ENCODE measurements at places on chromosomes 2 and 18.

GRCh38 chr2:218980735-218981389 lies 4.1 kb downstream of the FEV start:
- DNase-seq: no peak

GRCh38 chr2:98507891-98508708 lies 63.4 kb downstream of the INPP4A start:
- no peak for DNase-seq

- no peak for DNase-seq
Observed at GRCh38 chr2:238486123-238486848, 59.6 kb downstream of the ASB1 start.

DNA sequence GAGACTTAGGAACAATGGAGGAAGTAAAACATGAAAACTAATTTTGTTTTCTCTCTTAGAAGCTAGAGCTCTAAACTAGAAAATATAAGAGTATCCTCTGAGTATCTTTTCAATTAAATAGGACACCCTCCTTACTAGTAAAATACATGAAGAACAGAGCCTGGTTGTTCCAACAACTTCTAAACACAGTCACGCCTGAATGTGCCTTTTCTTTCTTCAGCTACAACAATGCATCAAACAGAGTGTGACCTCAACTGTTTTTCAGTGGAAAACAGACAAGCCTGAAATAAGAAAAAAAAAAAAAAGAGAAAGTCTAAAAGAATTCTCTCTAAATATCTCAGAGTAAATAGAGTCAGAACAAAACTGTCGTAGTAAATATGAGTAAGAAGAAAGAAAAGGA lies 928.8 kb downstream of the CNTNAP5 start:
- DNase-seq: no peak

- no peak for DNase-seq
Observed at GRCh38 chr2:84727315-84727714, 153.6 kb downstream of the TRABD2A start.

All from fibroblast of skin of right biceps (primary cell).